Thoracic aorta (tissue), 2 donors: ENCODE measurements at places on chromosomes 11 and 22. TPM values are rescaled to one million over a fixed set of nuclear protein-coding genes. Genes with fewer than 3 reads are reported as not detected.

GRCh38 chr11:87281496-87281895 lies 243.8 kb downstream of the TMEM135 start:
- H3K4me3 ChIP-seq = peak overlapping the region; percentile 34
- no peak overlapping the region for H3K27ac ChIP-seq
- H3K36me3 ChIP-seq = no peaks in the 10 kb centered on the region
- H3K4me1 ChIP-seq = peaks cover 24% of the 10 kb centered on the region

GRCh38 chr11:119694334-119694733 lies 34.7 kb downstream of the NECTIN1 start:
- no peaks in the 10 kb centered on the region for H3K27me3 ChIP-seq
- H3K27ac ChIP-seq = no peak overlapping the region
- no peak for DNase-seq
- no peak overlapping the region for H3K4me3 ChIP-seq
- no peaks in the 10 kb centered on the region for H3K36me3 ChIP-seq
- peaks cover 12% of the 10 kb centered on the region for H3K4me1 ChIP-seq

- no peak for DNase-seq
- H3K4me1 ChIP-seq = peaks cover 6% of the 10 kb centered on the region
- no peaks in the 10 kb centered on the region for H3K36me3 ChIP-seq
- peak overlapping the region; percentile 92 for H3K4me3 ChIP-seq
- H3K27me3 ChIP-seq = no peaks in the 10 kb centered on the region
- peak overlapping the region; percentile 64 for H3K27ac ChIP-seq
Measured at GRCh38 chr11:125111001-125111342, 454 bp downstream of the TMEM218 start.

- no peaks in the 10 kb centered on the region for H3K27me3 ChIP-seq
- no peak overlapping the region for H3K4me3 ChIP-seq
- no peak for DNase-seq
- H3K27ac ChIP-seq = no peak overlapping the region
Measured at GRCh38 chr11:117690484-117691217, 106.4 kb downstream of the DSCAML1 start.

DNA sequence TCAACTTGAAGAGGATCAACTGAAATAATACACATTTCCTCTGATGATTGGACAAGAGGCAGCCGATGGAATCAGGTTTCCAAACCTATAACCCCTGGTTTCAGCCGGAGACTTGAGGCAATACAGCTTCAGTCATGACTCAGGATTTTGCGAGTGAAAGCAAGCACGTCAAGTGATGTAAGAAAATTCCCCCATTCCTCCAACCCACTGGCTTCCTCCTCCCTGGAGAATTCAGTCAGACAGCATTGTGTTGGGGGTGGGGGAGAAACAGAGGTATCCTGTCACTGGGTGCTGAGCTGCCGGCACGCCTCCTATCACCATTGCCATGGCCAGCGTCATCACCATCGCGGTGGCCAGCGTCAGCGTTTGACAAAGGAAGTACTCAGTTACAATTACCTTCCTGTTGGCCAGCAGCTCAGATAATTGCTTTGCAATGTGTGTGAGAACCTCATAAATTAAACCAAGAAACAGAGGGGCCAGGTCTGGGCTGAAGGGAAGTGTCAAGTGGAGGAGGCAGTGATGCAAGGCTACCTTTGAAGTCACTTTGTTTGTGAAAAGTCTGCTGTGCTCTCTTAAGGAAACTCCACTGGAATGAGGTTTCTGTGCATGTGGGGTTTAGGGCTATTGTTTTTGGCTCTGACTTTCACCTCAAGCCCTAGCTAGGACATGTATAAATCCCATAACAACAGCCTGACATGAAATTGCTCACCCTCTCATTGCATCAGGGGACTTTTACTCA lies 50.2 kb downstream of the LIF start:
- H3K27me3 ChIP-seq = no peaks in the 10 kb centered on the region
- H3K27ac ChIP-seq = peak overlapping the region; percentile 78

Gene SOX6
- total RNA-seq = 0.56 TPM

Gene PRR33
- not detected for total RNA-seq

Gene SPCS2
- total RNA-seq = 26.7 TPM

Gene SLC22A6
- total RNA-seq = not detected

Gene CD6
- total RNA-seq = 3.3 TPM

Gene CADM1
- total RNA-seq = 6.1 TPM
